SHP77 treated with DMSO at 0.1 percent for 48 hours (cell line): ENCODE measurements at places on chromosomes 6 and 20.

- DNase-seq: no peak
These were observed 154.0 kb upstream of the LAMP5 start for GRCh38 chr20:9360431-9360830.

DNA sequence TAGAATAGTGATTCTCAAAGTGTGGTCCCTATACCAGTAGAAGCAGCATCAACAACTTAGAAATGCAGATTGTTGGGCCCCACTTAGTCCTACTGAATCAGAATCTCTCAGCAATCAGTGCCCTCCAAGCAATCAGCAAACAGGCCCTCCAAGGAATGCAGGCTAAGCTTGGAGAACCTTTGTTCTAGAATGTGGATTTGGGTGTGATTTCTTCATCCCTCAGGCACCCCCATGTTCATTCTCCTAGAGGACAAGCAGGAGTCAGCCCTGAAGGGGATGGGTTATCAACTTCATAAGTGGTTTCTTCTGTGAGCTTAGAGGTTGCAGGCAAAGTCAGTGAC, 40.5 kb upstream of the TAF8 start:
- no peak for DNase-seq

- DNase-seq: peak; percentile 62
These were observed 66.5 kb upstream of the PIM1 start for GRCh38 chr6:37103169-37104039.

DNA sequence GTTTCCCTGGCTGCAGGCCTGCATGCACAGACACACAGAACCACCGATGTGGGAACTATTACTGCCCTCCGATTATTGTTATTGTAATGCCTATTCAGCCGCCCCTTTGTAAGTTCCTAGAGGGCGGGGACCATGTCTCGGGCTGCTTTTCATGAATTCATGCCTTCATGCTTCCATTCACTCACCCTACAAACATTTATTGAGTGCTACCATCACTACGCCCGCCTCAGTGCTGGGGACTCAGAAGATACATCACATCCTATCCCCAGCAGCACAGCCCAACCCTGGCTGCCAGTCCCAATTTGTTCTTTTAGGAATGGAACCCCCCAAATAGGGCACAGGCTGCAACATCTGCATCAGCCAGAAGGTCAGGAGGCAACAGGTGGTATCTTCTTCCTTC, 75.9 kb downstream of the FOXA2 start:
- no peak for DNase-seq

DNA sequence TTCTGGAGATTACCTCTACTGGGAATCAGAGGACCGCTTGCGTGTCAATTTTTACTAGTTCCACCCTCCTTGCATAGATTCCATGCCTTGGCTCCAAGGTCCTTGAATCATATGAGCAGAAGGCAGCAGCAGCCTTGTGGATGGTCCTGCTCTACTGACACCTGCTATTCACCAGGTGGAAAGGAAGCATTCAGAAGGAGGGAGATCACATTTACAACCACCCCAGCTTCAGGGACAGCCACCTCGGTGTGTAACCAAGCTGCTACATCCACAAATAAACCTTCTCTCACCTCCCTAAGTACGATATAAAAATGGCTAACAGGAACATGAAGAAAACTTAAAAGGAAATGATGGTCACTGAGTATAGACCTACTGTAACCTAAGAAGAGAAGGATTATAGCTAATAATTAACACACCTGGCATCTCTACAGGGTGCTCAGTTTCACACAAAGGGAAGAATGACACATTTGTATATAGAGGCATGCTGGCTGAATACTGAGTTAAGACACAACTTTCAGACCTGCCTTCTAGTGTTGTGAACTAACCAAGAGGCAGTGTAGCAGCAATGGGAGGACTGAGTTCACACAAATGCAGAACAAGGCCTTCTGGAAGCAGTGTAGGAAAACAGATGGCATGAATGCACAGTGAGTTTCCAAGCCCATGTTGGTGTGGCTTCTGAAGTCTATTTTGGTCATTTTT, 46.3 kb upstream of the SRPK1 start:
- DNase-seq: no peak

GRCh38 chr6:137715589-137716045, 151.4 kb upstream of the TNFAIP3 start:
- DNase-seq: no peak

- DNase-seq: no peak
These were observed 115.6 kb downstream of the TMEM170B start for GRCh38 chr6:11653028-11653583.

- DNase-seq: no peak
These were observed 243.0 kb downstream of the ATXN1 start for GRCh38 chr6:16518265-16518664.

- no peak for DNase-seq
These were observed 62.2 kb downstream of the REPS1 start for GRCh38 chr6:138925806-138926205.

DNA sequence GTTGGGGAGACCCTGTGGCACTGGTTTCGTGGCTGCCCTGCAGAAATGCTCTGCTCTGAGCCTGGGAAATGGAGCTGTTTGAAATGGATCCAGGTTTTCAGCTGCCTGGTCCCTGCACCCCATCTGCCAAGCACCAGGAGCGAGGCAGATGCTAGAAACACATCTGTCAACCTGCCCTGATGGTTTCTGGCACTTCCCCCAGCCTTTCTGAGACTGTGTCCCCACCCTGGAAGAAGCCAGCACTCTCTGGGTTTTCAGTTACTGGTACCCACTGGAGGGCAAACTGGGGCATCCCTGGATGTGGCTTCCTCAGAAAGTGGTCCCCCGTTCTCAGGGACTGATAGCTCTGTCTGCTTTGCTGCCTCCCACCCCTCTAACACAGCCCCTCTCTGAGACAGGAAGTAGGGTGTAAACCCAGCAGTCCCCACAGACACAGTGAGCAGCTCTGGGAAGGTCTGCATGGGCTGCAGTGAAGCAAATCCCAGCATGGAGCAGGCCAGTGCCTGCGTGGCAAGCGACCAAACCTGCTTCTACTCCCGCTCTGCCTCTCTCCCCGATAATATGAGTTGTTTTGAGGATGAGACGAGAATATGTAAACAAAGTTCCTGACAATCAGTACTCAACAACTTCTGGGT, 54.2 kb upstream of the MAFB start:
- DNase-seq: no peak

- DNase-seq: no peak
These were observed 73.6 kb downstream of the ERMARD start for GRCh38 chr6:169824848-169825557.

- DNase-seq: no peak
These were observed 131.4 kb downstream of the BTBD3 start for GRCh38 chr20:12049125-12049524.

GRCh38 chr6:125050663-125051318, 88.6 kb downstream of the RNF217 start:
- peak; percentile 5 for DNase-seq

DNA sequence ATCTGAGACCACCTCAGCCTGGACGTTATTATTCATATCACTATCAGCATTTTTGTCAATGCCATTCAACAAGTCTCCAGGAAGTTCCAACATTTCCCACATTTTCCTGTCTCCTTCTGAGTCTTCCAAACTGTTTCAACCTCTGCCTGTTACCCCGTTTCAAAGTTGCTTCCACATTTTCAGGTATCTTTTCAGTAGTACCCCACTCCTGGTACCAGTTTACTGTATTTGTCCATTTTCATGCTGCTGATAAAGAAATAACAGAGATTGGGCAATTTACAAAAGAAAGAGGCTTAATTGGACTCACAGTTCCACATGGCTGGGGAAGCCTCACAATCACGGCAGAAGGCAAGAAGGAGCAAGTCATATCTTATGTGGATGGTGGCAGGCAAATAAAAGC, 565.5 kb downstream of the FRK start:
- DNase-seq: no peak

DNA sequence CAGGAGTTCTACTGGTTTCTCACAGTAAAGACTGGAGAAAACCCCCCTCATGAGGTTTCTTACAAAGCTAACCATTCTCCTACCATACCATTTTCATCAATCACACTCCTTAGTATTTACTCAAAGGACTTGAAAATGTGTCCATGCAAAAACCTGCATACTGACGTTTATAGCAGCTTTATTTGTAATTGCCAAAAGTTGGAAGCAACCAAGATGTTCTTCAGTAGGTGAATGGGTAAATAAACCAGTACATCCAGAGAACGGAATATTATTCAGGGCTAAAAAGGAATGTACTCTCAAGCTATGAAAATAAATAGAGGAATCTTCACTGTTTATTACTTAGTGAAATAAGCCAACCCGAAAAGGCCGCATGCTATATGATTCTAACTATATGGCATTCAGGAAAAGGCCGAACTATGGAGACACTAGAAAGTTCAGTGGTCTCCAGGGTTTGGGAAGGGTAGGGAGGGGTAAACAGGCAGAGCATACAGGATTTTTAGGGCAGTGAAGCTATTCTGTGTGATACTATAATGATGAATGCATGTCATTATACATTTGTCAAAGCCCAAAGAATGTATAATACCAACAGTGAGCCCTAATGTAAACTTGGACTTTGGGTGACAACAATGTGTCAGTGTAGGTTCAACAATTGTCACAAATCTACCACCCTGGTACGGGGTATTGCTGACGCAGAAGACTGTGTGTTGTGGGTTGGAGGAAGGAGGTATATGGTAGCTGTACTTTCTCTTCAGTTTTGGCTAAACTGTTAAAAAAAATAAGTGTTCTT, 50.6 kb downstream of the SNX5 start:
- DNase-seq: no peak

- no peak for DNase-seq
These were observed 2.3 kb upstream of the TLDC2 start for GRCh38 chr20:36873498-36874189.

DNA sequence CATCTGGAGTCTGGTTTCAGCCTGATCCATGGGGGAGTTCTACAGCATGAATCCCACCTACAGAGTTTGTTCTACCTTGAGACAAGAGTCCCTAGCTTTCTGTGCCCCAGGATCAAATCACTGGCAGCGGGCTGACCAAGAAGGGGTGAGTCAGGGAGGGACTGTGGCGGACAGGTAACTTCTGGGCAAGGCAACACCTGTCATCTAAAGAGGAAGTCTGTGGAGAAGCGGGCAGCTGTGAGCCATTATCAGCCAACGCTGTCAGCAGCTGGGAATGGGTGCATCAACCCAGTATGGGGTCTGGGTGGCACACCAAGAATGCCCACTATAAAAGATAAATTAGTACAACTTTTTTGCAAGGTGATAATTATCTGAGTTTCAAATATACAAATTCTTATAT, 45.9 kb downstream of the UBE3D start:
- DNase-seq: no peak

GRCh38 chr6:32371229-32371628, 474 bp downstream of the TSBP1 start:
- no peak for DNase-seq

DNA sequence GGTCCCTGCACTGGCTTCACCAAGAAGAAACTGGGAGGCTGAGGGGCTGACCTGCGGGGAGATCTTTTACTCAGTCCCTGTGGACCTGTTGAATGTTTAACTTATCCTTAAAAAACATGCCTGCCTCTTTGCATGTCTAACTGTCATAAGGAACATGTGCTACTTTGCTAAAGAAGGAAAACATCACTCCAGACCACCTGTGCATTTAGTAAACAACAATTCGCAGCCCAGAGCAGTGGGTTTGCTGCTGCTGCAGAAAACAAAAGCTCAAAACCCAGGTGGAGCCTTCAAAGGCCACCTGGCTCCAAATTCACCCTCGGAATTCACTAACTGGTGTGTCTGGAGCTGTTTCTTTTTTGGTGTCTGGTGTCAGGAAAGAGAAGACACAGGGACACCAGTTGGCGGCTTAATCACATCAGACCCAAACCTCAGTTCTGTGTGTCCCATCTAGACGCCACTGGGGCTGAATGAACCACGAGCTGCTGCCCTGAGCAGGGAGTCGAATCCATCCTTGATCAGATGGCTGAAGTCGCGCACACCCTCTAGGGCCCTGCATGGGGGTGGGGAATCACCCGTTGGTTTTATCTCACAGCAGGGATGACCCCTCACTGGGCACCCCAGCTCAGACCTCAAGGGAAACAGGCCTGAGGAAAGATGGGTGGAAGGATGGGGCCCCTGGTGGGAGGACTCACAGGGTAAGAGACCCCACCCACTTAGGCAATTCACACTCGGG, 344.3 kb downstream of the PREX1 start:
- no peak for DNase-seq

- DNase-seq: no peak
These were observed 1.1 kb downstream of the RNASET2 start for GRCh38 chr6:166955121-166955864.

DNA sequence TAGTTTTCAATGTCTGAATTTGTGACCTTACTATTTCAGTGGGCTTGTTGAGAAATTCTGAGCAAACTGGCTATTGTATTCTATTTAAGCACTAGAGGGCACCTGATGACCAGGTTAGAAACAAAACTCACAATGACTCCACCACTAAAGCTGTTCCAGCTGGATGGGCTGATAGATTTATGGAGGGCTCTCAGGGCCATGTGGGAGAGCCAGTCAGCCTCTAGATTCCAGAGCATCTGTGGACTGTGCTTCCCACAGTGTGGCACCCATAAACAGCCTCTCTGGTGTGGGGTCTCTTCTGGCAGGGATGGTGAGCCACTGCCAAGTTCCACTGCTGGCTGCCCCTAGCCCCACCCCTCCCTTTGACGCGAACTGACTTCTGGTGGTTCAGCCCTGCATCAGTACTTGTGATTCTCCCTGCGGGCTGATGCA, 29.2 kb downstream of the C6orf58 start:
- DNase-seq: peak; percentile 51

DNA sequence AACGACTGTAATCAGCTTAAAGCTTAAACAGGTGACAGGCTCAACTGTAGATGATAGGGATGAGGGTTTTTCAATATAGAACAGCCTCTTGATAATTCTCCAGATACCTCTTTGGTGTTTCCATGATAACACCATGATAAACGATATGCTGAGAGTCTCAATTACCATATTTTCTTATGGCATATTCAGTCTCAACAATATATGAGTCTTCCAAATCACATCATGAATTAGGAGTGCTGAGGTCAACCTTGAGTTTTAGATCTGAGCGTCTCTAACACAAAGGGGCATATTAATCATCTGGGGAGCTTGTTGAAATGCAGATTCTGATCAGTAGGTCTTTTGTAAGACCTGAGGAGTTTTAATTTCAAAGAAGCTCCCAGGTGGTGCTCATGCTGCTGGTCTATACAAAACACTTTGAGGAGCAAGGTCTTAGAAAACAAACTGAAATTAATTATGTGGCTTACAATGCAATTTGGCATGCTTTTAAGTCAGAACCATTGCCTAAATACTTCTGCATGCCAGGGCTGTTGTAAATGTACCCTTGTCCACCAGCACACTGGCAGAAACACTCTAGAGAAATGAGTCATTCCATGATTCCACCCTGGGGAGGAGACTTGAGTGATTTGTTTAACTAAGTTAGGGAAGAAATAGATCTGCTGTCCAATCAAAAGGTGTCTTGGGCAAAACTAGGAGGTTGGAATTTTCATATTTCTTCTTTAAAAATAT, 49.6 kb downstream of the PTCHD4 start:
- no peak for DNase-seq

DNA sequence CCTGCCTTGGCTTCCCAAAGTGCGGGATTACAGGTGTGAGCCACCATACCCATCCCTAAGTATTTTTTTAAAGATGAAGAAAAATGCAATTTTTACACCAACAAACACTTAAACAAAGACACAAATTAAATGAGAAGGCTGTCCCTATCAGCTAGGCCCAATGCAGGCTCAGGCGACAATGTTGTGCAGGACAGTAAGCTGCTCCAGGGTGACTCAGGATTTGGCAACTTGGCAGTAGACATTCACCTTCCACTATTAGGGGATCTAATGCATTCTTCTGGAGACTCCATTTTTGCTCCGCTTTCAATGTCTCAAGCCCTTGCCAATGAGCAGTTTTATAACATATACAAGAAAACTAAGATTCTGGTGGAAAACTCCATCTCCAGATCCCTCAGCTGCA, 19.7 kb downstream of the NDRG3 start:
- DNase-seq: no peak
